KG1 (cell line): ENCODE measurements at places on chromosomes 3 and 15.

DNA sequence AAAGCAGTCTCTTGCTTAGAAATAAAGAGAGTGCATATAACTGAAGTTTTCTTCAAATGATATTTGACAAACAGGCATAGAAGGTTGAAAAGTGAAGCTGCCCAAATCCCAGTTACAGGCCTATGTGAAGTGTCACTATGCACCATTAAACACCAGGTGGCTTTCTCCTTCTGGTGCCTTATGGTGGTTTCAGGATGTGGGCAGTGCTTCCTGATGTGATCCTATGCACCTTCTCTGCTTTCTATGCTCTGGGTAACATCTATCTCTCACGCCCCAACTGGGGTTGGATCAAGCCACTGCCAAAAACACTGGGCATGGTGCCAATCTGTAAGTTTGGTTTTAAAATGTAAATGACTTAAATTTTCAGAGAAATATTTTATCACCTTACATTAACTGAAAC lies 744.7 kb downstream of the TUSC7 start:
- no peak for DNase-seq

DNA sequence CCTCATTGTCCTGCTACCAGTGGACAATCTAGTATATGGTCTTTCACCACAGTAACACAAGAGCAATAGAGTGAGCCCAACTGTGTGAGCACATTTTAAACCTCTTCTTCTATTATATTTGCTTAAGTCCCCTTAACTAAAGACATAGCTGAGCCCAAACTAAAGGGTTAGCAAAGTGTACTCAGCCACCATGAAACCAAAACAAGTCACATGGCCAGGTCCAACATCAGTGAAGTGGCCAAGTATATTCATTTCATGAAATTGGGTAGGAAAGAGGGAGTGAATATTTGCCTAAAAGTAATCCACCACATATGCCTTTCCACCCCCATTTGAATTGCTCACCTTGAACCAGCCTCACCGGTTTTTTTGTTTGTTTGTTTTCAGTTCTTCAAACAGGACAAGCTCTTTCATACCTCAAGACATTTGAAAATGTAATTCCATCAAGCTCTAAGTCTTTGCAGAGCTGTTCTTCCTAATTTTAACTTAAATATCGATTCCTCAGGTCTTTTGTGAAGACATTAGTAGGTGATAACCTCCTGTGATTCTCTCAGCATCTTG lies 327.0 kb upstream of the SEMA6D start:
- no peak for DNase-seq

DNA sequence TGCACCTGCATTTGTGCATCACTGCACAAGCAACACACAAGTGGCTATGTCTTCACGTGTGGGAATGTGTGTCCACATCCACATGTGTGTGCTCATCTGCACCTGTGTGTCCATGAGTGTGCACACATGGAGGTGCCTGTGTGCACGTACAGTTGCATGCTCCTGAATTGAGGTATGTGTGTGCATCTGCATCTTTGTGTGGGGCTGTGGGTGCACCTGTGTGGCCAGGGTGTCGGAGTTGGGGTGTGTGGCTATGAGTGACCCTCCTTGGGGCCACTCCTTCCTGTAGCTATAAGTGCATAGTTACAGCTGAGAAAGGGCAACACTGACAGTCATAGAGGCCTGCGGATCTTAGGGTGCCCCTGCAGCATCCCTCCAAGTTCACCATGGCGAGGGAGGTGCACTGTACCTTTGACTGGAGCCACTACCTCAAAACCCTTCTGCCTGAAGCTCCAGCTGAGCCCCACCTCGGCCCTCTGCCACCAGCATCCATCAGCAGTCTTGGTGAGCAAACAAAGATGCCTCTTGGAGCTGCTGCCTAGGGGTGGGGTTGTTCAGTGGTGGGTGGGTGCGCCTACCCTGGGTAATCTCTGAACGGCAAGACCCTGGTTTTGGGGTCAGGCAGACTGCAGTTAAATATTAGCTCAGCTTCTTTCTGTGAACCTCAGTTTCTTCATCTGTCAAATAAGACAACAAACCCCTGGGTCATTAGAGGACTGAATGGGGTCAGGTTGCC lies 5.2 kb upstream of the HHATL start:
- DNase-seq = no peak

DNA sequence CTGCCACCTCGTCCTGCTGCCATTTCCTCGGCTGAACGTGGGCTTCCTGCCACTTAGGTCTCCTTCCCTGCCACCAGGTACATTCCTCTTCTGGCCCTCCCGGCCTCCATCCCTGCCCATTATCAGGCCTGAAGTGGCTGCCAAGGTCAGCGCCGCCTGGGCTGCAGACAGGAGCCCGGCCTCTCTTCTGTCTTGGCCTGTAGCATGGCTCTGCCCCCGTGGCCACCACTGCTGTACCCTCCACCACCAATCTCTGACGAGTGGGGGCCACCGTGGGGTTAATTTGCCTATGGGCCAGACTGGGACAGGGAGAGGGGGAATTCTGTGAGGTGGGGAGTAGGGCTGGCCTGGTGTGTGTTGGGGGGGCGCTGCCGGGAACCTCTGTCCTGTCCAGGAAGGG lies 2.0 kb upstream of the BAHD1 start:
- DNase-seq = no peak

GRCh38 chr3:37241880-37242279 lies 67.5 kb upstream of the LRRFIP2 start:
- DNase-seq = no peak

DNA sequence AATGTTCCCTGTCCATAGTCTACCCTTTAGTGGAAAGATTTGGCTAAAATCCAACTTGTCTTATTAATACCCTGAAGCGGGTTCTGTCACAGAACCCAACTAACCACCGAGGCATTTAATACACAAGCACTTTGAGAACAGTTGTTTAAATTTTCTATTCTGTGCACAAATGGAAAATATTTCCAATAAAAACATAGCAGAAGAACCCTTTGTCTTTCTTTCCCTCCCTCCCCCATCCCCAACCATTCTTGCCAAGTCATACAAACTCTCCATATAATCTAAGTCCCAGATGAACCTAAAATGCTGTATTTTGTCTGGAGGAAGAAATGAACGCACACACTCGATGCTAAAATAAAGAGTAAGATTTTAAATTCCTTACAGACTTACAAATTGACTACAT lies 126.9 kb upstream of the STRIT1 start:
- no peak for DNase-seq

DNA sequence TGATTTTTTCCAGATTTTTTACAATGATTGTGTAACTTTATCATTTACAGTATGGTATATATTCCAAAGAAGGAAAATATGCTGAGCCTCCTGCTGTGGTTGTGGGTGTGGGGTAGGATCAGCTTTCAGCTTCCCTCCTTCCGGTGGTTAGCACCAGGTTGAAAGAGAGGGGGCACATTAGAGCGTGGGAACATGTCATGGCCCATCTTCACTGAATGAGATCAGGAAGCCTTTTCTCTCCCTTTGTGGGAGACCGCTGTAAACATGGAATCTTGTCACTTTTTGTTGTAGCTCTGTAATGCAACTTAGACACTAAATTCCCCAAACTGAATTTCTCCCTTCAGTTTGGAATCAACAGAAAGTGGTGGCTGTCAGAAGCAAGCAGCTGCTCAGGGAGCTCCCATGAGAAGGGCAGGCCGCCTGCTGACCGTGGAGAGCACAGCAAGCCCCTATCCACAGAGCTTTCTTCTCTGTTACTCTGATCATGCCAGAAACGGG lies 86.7 kb upstream of the LIMD1 start:
- no peak for DNase-seq

DNA sequence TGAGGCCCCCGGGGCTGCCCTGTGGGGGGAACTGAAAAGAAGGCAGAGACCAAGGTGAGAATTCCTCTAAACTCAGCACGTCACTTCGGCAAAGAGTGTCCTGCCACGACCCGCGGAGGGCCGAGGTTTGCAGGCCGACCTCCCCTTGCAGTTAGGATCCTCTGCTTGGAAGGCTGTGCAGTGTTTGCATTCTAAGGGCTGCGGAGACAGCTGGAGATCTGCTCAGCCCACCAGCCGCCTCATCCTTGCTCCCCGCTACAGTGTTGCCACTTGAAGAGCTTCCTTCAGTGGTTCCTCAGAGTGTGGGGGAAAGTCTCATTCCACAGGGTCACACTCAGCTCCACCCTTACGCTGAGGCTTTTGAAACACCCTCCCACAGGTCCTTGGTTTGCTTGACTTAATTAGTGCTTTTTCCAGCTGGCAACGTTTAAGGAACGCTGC lies 10.8 kb downstream of the SLC51A start:
- no peak for DNase-seq

- no peak for DNase-seq
These were observed 619.2 kb downstream of the DIPK2A start for GRCh38 chr3:144590854-144591253.

- no peak for DNase-seq
These were observed at the start of gene CAND2 for GRCh38 chr3:12796171-12797123. CAND2 (plus strand) TSS chr3:12796680; CDS start chr3:12796721, 41 bp downstream.

GRCh38 chr15:33344111-33344510 lies 33.3 kb downstream of the RYR3 start:
- DNase-seq = no peak

- no peak for DNase-seq
These were observed 93.7 kb downstream of the NCEH1 start for GRCh38 chr3:172617013-172617706.

DNA sequence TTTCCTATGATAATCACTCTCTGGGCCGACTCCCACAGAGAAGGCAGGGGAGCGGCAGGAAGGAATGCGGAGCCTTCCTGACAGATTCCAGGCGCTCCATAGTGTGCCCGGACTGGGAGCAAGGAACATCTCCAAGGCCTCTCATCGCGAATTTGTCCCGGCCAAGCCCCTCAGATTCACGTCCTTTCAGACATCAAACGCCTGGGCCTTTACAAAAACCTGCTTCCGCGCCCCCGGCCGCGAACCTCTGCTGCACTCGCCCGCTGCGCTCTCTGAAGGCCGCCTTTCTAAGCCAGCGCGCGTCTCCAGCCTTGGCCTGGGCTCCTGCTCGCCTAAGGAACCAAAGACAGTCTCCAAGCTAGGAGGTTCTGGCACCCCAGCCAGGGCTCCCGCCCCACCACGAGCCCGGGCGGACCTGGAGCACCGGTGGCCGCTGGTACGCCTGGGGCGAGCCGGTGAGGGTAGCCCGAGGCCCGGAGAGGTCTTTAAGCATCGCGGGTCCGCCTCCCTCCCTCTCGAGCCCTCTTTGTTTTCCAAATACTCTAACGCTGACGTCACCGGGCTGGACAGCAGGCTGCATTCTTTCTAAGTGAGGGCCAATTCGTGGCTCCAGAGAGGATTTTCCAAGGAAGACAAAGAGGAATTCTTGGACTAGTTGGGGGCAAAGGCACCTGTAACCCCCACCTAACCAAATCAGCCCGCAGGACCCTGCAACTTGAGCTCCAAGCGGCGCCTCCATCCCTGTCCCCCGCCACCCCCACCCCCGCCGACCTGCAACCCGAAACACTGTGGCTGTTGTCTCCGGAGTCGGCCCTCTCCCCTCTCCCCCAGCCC lies 759 bp downstream of the AMOTL2 start:
- no peak for DNase-seq

- peak; percentile 40 for DNase-seq
These were observed 44.1 kb downstream of the CPN2 start for GRCh38 chr3:194306771-194307640.

GRCh38 chr3:138985932-138986331 lies 20.1 kb downstream of the PRR23A start:
- no peak for DNase-seq

- DNase-seq = no peak
These were observed 458.4 kb upstream of the CFAP20DC start for GRCh38 chr3:59508273-59508672.

GRCh38 chr3:58463942-58464271 lies 28.0 kb upstream of the KCTD6 start:
- DNase-seq = no peak

DNA sequence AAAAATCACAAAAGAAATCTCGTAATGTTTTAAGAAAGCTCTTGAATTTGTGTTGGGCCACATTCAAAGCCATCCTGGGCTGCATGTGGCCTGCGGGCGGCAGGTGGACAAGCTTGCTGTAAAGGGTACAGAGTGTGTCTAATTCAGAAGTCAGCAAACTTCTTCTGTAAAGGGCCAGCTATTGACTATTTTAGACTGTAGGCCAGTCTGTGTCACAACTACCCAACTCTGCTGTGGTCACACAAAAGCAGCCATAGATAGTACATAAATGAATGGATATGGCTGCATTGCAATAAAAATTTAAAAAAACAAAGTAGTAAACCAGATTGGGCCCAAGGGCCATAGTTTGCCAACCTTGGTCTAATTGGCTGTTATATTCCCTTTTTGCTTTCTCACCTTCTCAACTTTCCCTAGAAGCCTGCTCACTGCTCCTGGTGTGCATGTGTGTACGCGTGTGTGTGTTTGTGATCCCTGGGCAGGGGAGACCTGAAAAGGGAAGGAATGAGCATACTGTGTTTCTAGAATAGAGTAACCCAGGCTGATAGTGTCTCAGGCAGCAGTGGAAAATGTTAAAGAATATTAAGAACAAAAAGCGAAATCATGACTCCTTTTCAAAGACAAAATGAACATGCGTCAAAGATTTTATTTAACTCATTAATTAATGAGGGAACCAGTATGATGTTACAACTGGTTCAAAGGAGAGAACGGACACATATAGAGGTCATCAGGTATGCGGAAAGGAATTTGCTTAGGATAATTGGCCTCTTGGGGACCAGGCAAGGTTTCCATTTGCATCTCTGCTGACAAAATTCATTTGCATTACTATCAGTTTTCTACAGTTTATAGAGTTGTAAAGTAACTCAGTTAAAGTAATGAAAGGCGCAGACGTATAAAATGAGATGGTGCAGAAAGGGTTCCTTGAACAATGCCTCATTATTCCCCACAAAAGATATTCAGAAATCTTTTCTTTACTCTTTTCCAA lies 248.0 kb downstream of the THSD4 start:
- DNase-seq = no peak

DNA sequence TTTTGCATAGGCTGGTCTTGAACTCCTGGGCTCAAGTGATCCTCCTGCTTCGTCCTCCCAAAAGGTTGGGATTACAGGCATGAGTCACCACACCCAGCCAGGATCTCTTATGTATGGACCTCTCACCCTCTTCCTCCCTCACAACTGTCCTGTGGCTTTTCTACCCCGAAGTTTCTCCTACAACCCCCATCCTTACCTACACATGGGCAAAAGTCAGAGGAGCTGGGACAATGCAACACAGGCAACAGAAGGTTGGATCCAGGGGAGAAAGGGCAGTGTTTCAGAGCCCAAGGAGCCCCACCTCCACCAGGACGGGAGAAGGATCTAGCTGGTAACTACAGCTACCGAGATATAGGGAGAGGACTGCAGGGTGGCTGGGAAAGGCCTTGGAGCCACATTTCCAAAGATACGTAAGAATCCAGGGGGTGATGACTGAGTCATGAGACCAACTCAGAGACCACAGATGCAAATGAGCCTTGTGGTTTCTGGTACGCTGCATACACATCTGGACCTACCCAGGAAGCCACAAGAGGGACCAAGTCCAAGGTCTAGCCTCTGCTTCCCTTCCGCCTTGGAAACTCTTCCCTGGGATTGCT lies 13.6 kb downstream of the IGDCC4 start:
- DNase-seq = no peak

- DNase-seq = no peak
These were observed 19.5 kb downstream of the SMARCC1 start for GRCh38 chr3:47762233-47762632.

GRCh38 chr3:462851-463250 lies 266.3 kb downstream of the CHL1 start:
- no peak for DNase-seq

GRCh38 chr3:155991212-155991611 lies 120.8 kb downstream of the GMPS start:
- DNase-seq = no peak

- no peak for DNase-seq
These were observed 1.7 kb downstream of the PLA2G4D start for GRCh38 chr15:42092398-42093318.

- no peak for DNase-seq
These were observed 551.8 kb upstream of the CBLB start for GRCh38 chr3:106420628-106421027.
